ENCODE measurements at places on chromosomes 6 and 20.

DNA sequence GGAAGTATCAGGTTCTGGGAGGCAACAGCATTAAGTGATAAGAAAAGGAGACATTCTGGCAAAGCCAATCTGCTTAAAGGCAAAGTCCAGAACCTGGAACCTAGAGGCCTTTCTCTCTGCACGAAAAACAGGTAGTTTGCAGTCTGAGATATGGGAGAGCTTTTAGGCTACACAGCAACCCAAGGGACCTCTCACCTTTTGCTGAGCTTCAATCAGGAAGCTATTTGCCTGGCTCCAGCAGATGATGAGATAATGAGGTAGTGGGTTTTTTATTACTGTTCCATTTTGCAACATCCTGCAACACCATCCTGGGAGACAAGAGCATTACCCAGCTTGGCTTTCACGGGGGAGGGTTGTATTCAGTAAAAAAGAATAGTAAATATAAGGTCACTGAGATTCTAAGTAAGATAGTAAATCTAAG lies 143.1 kb downstream of the ADGRG6 start:
- DNase-seq, result no peak

DNA sequence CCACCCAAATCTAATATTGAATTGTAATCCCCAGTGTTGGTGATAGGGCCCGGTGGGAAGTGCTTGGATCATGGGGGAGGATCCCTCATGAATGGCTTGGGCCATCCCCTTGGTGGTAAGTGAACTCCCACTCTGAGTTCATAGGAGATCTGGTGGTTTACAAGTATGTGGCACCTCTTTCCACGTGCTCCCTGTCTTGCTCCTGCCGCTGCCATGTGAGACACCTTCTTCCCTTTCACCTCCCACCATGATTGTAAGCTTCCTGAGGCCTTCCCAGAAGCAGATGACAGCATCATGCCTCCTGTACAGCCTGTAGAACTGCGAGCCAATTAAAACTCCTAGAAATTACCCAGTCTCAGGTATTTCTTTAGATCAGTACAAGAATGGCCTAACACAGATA lies 150.8 kb downstream of the SH3BGRL2 start:
- DNase-seq, result no peak

DNA sequence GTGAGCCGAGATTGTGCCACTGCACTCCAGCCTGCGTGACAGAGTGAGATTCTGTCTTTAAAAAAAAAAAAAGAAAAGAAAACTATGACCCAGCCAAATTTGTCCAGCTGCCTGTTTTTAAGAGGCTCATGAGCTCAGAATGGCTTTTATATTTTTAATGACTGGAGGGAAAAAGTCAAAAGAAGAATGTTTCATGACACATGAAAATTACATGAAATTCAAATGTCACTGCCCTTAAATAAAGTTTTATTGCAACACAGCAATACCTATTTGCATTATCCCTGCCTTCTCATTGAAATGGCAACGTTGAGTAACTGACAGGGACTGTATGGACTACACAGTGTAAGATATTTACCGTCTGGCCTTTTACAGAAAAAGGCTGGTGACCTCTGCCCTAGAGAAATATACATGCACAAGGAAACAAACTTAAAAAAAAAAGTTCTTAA lies 11.4 kb downstream of the SENP6 start:
- no peak for DNase-seq

DNA sequence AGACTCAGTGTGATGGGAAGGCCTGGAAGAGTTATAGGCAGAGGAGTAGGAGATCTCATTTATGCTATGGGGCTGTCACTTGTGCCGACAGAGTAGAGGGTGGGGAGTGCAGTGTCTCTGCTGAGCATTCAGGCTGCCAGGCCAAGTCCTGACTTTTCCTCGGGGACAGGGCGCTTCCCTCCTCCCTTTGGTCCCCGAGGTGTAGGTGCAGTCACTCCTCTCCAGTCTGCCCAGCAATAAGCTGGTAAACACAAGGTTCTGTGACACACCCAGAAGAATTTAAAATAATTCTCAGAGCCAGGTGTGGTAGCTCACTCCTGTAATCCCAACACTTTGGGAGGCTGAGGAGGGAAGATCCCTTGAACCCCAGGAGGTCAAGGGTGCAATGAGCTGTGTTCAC lies 109.4 kb downstream of the CRYBG1 start:
- DNase-seq, result no peak

GRCh38 chr20:46607849-46608497 lies 43.3 kb downstream of the SLC13A3 start:
- no peak for DNase-seq

DNA sequence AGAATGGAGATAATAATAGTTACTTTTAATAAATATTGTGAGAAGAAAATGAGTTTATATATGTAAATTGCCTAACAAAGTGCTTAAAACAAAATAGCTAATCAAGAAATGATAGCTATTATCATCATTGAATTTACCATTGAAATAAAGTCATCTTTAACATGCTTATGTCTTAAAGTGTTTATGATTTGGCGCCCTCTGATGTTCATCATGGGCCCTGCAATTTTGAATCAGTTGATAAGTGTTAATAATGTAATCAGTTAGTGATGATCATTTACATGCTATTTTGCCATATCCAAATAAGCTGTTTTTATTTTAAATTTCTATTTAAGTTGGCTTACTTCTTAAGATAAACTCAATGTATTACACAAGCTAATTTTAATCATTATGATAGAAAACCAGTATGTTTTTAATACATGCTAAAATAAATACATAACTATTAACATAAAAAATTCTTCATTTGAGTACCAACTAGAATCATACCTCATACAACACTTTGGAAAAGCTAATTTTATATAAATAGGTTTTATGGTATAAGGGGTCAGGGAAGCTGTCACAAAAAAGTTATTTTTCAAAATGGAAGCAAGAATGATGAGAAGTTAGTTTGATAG lies 39.2 kb upstream of the TPD52L1 start:
- DNase-seq, result no peak

DNA sequence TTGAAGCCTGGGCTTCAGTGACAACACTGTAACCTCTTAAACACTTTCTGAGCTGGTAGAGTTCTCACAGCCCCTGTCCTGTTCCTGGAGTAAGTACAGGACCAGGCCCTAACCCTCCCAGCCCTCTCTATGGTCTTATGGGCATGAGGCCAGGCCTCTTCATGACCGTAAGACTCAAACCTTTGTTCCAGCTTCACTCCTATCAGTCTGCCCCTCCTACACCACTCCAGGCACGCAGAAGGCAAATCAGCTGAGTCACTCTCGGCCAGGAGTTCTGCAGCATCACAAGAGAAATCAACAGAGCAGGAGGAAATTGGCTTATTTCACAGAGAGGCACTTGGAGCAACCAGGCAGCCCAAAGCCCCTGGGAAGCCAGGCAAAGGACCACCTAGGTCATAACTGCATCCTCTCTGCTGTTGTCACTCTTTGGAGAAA lies 25.3 kb upstream of the CHD6 start:
- DNase-seq, result no peak

DNA sequence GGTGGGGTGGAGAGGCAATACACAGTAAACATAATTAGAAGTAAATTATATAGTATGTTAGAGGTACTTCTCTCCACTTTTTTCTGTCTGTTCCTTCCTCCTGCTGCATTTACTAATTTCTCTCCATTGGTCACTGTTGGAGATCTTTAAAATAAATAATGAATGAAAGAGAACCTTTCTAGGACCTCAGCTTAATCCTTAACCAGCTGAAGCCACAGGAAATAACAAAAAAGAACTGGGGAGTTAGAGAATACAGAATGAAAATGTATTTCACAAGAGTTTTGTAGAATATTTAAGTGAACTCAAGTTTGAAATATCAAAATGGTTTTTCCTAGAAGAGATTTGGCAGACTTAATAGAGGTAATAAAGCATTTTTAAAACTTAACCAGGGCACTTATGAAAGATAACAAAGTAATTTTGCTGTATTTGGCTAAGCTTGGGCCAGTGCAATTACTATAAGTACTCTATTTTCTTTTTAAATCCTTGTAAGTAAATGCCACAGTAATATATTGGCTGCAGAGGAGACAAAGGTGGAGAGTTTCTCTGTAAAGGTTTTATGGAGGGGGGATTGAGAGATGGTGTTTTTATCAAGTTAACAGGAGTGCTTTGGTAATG lies 405.0 kb downstream of the CDKAL1 start:
- no peak for DNase-seq

GRCh38 chr6:12345694-12346058 lies 55.5 kb downstream of the EDN1 start:
- DNase-seq, result no peak

DNA sequence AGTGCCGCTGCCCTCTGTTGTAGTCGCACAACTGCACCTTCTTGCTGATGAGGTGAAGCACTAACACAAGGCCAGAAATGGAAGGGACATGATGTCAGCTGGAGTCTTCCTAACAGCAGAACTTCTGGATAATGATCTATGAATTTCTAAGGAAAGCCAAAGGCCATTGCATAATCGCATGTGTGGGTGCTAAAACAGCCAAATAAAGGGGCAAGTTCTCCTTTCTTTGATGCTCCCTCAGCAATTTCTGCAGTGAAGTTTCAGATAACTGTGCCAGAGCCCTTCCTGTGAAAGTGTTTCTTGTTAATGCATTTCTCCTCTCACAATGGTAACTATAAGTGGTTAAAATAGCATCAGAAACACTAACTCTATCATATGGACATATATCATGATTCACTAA lies 8.0 kb upstream of the F13A1 start:
- no peak for DNase-seq

DNA sequence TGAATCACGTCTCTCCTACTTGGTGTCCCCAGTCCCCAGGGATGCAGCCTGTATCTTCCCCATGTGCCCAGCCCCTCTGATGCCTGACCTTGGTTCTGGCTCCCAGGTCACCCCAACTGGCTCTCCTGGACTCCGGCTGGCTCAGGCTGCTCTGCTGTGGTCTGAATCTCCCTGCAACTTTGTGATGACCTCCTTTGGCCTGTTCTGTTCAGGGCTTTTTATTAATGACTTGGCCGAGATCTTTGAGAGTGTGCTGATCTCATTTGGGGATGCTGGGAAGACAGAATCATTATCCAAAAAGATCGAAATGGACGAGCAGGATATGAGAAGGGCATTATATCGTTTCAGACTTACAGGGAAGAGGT lies 67.4 kb downstream of the IGF2R start:
- DNase-seq, result no peak

GRCh38 chr6:37589941-37590340 lies 90.2 kb upstream of the CCDC167 start:
- no peak for DNase-seq

DNA sequence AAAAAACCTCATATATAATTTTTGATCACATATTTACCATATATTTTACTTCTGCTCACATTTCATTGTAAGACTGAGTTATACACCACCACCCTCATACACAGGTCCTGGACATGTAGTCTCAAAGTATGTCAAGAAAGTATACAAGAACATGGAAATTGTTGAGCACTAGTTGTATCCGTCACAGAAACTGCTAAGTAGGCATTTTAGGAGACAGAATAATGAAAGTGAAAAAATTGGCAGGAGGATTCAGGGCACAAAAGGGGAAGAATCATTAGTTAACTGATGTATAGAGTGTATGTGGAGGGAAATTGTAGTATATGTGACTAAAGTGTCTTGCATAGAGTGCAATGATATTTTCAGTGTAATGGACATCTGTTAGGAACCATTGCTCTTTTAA lies 458.8 kb downstream of the TFAP2B start:
- no peak for DNase-seq

DNA sequence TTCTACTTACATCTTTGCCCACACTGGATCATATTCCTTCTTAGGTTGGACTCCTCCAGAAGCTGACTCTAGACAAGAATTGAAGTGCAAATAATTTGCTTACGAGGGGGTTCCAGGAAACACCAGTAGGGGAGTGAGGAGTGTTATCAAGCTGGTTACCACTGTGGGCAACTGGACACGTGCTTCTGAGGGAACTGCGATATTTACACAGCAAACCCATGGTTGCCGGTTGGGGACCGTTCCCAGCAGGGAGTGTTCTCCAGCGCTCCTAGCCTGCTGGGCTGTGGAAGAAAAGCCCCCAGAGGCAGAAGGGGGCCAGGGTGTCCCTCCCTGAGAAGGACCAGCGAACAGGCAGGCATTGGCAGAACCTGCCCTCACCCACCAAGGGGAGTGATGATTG lies 21.7 kb downstream of the MDFI start:
- no peak for DNase-seq

DNA sequence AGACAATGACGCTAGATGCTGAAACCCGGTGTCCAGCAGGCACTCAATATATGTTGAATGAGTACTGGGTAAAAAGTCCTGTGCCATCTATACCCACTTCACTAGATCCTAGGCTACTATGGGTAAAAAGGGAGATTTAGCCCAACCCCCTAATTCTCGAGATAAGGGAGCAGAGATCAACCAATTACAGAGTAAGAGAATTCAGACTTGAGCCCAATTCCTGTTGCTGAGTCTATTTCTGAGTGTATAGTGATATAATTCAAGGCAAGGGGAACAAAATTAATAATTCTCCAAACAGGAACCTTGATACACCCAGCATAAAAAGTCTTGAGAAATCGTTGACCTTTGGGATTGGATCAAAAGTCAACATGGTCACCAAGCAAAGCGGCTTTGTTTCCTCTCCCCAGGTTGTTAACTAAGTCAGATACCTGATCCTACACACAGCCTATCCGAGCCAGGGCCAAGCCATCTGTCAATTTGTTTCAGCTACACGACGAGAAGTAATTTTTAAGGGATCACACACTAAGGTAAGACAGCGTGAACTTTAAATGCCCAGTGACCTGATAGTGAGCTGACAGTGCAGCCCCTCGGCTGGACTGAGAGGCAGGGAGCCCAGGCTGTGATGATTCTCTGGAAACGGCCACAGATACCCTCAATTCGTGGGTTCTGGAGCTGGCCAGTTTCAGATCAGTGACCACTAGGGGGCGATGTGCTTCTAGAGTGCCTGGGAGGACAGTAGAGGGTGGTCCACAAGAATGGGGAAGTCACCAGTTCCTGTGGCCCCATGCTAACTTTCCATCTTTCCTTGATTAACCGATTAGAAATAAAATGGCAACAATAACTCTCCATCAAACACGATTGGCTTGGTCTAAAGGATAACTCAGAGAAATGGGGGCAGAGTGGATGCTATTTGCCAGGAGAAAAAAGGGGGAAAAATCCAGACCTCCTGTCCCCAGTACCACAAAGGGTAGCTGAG lies 46.2 kb downstream of the SLC22A23 start:
- DNase-seq, result peak; percentile 66

GRCh38 chr6:161073930-161074329 lies 82.4 kb downstream of the MAP3K4 start:
- no peak for DNase-seq

DNA sequence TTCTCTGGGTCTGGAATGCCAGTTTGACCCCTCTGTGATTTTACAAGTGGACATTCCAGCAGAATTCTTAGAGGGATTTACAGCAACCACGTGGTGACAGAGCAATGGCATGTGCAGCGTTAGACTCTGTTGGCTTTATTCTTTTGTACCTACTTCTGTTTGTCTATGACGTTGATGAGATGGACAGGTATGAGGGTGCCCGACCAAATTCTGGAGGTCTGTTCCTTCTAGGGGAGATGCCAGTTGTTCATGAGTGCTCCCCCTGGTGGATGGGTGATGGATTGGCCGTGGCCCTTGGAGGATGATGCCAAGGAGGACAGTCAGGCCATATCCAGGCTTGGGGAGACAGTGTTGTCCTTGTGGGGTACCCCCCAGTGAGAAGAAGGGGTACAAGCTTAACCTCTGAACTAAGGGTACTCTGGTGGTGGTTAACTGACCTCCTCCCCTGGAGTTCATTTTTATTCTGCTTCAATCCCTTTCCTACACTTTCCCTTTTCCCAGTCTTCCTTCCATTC lies 198.6 kb downstream of the DTNBP1 start:
- peak; percentile 58 for DNase-seq

- DNase-seq, result peak; percentile 72
Measured at GRCh38 chr6:11381801-11382513, 149.5 kb upstream of the NEDD9 start.
